ENCODE measurements at places on chromosomes 1 and 21.

- no peak for DNase-seq
These were observed 187.1 kb downstream of the CAMTA1 start for GRCh38 chr1:6972399-6972798.

GRCh38 chr1:19260211-19261138 lies 8.9 kb downstream of the MRTO4 start:
- DNase-seq = peak; percentile 38

DNA sequence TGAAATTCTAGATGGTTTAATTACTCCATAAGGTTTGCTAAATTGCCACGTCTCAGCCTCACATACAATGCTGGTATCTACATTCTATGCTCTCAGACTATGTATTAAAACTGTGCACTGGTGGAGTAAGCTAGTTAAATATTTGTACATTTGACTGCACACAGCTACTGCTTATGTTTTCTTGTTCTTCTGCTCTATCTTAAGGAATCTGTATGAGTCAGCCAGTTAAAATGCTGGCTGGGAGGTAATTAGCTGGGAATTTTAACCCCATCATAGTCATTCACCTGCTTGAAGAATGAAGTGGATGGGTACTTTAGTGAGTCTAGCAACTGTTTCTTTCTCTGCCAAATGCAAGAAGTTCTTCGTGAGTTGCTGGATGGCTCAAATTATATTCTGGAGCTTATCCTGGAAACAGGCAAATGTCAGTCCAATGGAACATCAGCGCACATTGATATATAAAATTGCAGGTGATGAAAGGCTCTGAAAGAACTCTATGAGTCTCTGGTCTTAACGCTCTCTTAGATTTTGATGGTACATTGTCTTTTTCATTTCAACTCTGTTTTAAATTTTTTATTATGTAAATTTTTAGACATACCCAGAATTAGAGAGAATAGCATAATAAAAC lies 83.4 kb downstream of the BACH1 start:
- DNase-seq = peak; percentile 20

GRCh38 chr21:42445311-42445710 lies 41.6 kb downstream of the UBASH3A start:
- no peak for DNase-seq

GRCh38 chr21:38864964-38865363 lies 59.2 kb downstream of the ETS2 start:
- no peak for DNase-seq

DNA sequence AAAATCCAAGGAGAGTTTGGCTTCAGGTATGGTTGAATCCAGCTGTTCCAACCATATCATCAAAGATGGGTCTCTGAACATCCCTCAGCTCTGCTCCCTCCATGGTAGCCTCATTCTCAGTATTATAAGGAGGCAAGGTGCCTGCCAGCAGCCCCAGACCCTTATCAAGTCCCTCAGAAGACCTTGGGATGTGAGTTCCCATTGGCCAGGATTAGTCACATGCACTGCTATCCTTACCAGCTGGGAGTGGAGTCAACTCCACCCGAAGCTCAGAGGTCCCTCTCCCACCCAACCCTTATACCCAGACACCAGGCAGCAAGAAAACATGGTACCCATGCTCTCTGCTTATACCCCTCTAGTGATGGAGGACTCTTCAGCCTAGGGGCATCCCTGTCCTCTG lies 153.7 kb upstream of the ZBTB40 start:
- DNase-seq = no peak

DNA sequence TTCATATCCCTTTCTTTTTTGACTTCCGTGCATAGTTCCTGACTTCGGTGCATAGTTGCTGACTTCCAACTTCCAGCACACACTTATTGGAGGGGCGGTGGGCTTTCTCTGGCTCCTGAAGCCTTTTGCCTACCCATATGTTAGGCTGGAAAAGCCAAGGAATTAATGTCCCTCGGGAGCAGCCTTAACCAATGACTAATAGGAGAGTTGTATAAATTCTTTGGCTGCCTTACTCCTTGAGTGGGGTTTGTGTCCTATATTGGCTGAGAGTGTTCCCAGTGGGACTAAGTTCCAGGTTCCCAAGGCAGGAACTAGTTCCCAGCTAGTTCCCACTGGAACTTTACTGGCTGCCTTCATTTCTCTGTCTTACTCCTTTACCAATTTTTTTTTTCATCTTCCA lies 105.7 kb downstream of the ZNF326 start:
- DNase-seq = no peak

- no peak for DNase-seq
These were observed 12.3 kb downstream of the OBSCN start for GRCh38 chr1:228219962-228220780.

DNA sequence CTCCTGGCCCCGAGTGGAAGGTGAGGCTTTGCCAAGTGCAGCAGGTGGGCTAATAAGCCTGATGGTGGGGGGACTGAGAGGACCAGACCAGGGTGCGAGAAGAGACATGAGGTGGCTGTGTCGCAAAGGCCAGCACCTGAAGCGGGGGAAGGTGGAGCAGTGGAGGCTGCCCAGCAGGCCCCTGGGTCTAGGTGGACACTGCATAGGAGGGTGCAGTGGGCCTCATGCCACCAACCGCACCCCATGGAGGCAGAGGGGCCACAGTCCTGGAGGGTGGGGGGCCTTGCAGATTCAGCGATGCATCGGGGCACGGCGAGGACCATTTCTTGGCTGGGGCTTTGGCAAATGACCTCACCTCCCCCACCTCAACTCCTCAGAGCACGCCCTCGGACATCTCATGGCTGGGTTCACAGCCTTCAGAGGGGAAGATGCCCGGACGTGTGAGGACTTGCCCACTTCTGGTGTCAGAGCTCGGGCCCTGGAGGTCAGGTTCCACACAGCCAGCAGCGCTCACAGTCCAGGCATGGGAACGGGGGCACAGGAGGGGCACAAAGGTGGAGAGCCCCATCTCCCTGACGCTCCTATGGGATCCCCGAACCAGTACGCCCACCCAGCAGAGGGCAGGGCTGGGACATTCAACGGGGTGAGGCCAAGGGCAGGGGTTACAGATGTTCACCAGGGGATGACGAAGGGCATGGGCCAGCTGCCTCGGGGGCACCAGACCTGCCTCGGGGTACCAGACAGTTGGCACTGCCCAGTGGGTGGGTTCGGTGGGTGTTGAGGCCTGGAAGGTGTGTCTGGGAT lies 35.4 kb downstream of the UBE2G2 start:
- no peak for DNase-seq

DNA sequence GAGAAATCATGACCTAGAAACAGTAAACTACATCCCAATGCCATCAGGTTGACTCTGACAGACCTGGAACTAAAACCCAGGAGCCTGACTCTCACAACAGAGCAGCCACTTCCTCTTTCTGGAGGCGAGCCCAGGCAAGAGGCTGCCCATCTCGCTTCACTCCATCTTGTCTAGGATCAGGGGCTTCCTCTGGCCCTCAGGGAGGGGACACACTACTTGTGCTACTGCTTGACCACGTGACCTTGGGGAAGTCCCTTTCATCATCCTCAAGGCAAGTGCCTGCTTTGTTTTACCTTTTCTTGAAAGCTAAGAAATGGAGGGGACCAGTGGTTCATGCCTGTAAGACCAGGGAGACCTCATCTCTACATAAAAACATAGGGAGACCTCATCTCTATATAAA lies 2.6 kb upstream of the TENT5B start:
- no peak for DNase-seq

DNA sequence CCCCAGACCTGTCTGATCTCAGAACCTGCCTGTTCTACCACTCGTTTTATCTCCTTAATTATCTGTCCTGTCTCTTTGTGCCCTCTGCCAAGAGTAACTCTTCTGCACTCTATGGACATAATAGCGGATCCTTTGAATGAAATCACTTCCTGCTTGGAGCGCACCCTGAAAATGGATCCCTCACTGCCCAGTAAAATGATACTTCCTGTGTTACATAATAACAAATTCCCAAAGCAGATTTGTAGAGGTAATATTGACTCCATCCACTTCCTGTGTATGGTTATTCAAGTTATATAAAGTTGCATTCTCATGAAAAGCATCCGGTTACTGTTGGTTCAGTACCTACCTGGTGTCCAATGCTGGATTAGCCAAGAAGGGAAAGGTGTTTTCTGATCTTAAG lies 246.0 kb downstream of the TRABD2B start:
- no peak for DNase-seq

- DNase-seq = no peak
These were observed 1.4 kb downstream of the LAD1 start for GRCh38 chr1:201397675-201398074.

- DNase-seq = no peak
These were observed 58.5 kb upstream of the FGGY start for GRCh38 chr1:59238333-59238934.

DNA sequence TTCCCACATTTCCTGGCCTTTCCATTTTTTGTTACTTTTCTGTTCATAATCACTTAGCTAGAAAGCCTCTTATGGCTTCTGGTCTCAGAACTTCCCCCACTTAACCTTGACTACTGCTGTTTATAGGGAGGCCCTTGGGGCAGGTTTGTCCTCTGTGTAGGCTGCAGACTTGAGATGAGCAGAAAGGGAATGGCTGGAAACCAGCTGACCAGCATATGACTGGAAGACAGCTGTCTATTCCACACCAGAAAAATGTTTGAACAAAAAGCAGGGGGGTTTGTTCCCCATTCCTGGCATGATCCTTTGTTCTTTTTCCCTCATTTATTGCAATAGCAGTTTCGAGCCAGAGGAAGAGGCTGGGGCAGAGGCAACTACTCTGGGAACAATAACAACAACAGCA lies 4.9 kb upstream of the SH3D21 start:
- DNase-seq = no peak

- no peak for DNase-seq
These were observed 28.1 kb downstream of the RXRG start for GRCh38 chr1:165416876-165417275.

DNA sequence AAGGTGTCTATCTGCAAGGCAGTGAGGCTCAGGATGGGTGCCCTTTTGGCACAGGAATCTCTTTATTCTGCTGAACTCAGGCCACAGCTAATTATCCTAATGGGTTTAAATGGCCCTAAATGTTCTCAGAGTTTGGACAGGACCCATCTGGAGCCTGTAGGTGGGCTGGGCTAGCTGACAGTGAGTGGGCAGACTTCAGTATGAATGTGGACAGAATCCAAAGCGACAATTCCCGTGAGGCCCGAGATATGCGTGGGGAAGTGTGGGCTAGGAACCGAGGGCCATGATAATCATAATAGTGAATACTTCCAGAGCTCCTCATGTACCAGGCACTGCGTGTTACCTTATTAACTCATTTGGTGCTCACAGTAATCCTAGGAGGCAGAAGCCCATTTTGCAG lies 165.3 kb downstream of the GRIK3 start:
- DNase-seq = no peak

GRCh38 chr1:99579691-99580172 lies 66.2 kb upstream of the PALMD start:
- no peak for DNase-seq

DNA sequence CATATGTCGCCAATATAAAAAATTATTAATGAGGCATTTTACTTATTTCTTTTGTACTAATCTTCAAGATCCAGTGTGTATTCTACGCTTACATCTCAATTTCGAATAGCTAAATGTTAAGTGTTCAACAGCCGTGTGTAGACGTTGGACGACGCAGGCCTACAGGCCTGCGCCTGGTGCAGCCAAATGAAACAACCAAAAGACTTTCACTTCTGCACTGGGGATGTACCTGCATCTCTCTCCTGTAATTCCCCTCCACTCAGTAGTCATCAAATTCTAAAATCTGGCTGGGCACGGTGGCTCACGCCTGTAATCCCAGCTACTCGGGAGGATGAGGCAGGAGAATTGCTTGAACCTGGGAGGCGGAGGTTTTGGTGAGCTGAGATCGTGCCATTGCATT lies 76.8 kb upstream of the HNRNPU start:
- no peak for DNase-seq

GRCh38 chr1:241888232-241888631 lies 40.2 kb downstream of the EXO1 start:
- no peak for DNase-seq

- DNase-seq = no peak
These were observed 55.6 kb downstream of the SSX2IP start for GRCh38 chr1:84634536-84635205.

DNA sequence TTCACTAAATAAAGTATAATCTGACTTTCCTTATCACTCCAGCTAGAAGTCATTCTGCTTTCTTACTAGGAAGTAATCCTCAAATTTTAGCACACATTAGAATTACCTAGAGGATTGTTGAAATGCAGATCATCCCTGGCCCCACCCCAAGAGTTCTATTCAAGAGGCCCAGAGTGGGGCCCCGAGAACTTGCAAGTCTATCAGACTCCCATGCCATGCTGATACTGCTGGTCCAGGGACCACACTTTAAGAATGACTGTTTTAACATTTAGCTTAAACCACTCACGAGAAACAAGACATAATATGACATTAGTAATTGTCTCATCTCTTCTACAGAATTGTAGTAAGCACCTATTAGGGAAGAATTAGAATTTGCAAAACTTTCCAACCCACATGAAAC lies 7.7 kb upstream of the SYNJ1 start:
- DNase-seq = no peak

- no peak for DNase-seq
These were observed 94.6 kb downstream of the SETD4 start for GRCh38 chr21:35965699-35966098.

- DNase-seq = no peak
These were observed 78.2 kb downstream of the OLFML2B start for GRCh38 chr1:161945306-161946060.

DNA sequence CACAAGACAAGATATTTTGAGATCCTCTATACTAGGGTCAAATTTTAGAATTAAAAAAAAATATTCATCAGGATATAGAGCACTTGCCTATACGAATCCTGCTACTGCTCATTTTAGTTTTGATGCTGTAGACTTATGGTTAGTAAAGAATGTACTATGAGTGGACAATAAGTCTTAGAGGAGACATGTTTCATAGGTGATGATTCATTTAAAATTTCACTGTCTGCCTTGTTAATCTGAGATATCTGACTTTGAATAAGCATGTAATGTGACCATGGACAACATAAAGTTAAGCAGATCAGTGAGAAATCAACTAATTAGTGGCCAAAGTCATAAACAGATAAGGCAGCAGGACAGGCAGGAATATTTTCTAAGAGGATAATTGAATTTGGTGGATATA lies 106.8 kb upstream of the HP1BP3 start:
- DNase-seq = no peak

DNA sequence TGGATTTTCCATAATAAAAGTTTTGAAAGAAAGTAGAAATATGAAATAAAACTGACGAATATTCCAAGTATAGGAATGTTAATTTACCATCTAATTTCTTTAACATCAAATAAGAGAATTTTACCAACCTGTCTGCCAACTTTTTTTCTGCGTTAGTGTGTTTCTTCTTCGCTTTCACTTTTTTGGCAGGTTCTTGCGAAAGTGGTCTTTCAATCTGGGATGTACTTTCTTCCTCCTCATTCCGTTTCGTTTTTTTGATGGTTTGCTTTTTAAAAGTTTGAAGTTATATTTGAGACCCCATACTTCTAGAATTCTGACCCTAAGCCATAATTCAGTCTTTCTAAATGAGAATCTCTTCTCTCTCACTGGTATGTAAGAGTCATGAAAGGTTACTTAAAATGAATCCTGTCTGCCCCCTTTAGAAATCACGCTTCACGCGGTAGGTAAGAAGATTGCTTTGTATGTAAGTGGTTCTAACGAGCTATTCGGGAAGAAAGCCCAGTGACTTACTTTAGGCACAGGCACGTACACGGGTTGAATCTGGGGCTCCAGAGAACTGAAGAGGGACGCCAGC lies 580 bp downstream of the RBM34 start:
- no peak for DNase-seq

GRCh38 chr1:194485432-194485831 lies 1299.0 kb upstream of the B3GALT2 start:
- DNase-seq = no peak

- no peak for DNase-seq
These were observed 327.3 kb downstream of the RWDD3 start for GRCh38 chr1:95561346-95561745.
